NCI-H1930 (cell line): ENCODE measurements at places on chromosomes 2 and 18.

DNA sequence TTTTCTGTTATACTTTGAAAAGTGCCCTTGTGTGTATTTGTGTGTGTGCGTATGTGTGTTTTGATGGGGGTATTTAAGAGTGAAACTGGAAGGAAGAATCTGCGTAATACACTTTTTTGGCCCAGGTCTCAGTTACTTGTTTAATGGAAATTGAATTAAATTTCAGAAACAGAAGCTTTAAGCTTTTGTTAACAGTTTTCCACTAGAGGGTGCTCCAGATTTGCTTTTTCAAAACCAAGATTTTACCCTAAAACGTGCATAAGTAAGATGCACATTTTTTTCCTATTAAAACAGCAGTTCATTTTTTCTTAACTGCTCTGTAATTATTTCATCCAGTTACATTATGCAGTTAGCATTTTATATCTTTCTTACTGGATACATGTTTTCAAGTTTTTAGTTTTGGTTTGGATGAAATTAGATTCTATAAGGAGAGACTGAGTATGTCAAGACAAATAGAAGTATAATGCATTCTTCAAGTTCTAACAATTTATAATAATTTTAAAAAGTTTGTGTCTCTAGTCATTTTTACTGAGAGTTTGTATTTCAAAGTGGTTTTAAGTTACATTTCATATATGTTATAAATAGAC lies 97.2 kb downstream of the PIK3C3 start:
- no peak for DNase-seq

DNA sequence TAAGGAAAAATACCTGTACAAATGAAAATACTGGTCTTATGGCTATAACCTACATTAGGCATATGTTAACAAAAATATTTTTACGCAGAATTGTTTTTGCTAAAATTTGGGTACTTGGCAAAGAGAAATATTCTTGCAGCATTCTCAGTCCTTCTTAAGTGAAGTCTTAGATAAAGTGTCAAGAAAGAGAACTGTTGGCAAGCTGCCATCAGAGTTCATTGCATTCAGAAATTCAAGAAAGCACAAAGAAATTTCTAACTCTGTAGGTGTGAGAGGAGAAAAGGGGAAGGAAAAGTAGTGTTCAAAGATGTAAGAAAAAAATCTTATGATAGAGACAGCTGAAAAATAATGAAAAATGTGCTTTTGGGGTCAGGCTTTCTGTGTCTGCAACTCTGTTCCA lies 86.7 kb downstream of the IRS1 start:
- no peak for DNase-seq

- DNase-seq: peak; percentile 45
Observed at GRCh38 chr2:84022810-84023431, 436.2 kb downstream of the SUCLG1 start.

DNA sequence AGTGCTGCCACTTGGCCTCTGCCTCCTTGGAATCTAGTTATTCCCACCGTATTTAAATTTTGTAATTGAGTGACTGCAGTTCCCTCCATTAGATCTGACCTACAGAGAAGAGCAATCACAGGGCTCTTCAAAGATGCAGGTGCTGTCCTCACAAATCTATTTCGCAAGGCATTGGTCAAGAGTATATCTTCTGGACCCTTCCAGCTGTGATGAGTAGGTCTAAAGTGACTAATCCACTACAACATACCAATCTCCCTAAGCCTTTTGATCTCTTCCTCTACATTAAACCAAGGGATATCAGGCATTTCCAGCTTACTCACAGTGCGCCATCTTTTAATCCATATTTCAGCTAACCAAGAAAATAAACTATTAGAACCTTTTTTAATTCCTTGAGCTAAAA lies 65.1 kb upstream of the COL3A1 start:
- DNase-seq: no peak

GRCh38 chr18:35387152-35387571 lies 10.0 kb upstream of the ZNF396 start:
- no peak for DNase-seq

- no peak for DNase-seq
Observed at GRCh38 chr2:119645173-119645855, 33.7 kb upstream of the TMEM177 start.

DNA sequence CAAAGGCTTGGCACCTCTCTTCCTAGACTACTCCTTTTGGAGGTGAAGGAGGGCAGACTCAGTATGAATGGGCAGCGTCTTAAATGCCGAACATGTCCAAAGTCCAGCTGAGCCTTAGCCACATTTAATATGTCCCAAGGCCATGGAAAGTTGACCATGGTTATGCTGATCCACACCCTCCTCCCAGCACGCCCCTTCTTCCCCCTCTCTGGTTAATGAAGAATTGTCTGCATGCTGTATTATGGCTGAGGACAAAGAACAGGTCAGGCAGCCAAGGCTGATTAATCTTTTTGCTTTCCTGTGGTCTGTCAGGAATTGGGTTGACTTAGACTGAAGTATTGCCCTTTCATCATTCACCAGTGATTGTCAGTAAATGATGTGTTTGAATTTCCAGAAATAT lies 5.8 kb upstream of the MYOM1 start:
- no peak for DNase-seq

GRCh38 chr2:19883971-19884720 lies 17.6 kb downstream of the TTC32 start:
- no peak for DNase-seq

GRCh38 chr2:191453761-191454160 lies 208.6 kb downstream of the MYO1B start:
- no peak for DNase-seq

DNA sequence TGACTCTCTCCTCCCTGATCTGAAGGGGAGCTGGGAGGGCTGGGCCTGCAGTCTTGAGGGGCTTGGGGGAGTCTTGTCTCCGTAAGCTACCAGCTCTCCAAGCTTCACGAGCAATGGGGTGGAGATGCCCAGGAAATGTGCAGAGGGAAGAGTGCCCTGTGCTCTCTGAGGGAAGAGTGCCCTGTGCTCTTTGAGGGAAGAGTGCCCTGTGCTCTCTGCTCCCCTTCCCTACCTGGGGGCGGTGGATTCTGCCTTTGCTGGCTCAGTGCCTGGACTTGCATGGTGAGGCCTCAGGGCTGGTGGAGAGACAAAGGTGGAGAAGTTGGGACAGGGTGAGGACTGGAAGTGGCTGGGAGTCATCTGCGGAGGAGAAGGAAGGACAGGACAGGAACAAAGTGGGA lies 72.7 kb downstream of the TWIST2 start:
- DNase-seq: no peak
